ENCODE measurements at places on chromosomes 4 and X.

- DNase-seq: peak; percentile 61
Measured at GRCh38 chr4:187606581-187606980, 389.0 kb upstream of the ZFP42 start.

- DNase-seq: no peak
Measured at GRCh38 chrX:86845101-86845500, 672.5 kb upstream of the KLHL4 start.

DNA sequence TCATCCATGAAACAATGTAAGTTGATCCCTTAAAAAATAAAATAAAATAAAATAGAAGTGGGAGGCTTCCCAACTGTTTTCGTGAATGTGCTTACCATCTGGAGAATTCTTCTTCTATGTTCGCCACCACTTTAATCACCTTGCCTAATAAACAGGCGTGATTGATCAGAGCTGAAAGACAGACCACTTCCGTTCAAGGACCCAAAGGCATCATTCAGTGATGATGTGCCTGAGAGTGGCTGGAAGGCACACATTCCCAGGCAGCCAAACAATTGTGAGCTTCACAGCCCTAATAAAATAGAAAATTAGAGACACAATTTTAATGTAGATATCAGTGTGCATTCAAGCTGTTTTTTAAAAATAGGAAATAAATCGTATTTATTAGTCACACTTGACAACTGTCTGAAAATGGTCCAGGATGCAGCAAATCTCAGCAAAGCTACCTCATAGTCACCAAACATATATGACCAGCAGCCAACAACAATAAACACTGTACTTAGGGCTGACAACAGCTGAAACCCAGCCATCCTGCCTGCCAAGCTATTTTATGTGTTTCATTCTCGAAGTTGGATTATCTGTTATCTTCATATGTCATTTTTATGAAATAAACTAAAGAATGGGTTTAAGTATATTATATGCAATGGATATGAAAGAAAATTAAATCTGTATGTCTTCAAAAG, 163.2 kb upstream of the FAM9B start:
- no peak for DNase-seq

- DNase-seq: no peak
Measured at GRCh38 chr4:76200771-76201231, 12.8 kb downstream of the SCARB2 start.

DNA sequence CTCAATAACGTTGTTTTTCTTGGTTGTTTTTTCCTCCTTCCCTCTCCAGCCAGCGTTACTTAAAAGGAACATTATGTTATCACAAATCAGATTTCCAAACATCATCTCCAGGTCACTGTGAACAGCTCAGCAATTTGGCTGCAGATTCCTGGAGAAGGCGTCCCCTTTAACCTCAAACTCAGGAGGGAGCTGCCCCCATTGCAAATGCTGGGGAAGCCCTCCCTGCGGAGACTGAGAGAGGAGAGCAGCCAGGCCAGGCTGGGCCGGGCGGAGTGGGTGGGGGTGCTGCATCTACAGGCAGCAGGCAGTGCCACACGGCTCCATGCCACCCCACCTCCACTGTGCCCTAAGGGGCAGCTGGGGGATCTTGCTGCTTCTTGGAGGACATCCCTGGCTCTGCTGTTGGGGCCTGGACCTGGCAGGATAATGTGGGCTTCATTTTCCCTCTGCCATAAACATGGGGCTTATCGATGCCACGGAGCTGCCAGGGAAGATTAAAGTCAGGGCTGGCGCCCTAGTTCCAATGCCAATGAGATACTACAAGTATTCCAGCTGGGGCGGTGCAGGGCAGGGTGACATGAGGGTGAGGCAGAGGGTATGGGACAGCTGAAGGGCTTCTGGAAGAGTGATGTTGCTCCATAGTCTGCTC, 148.8 kb downstream of the PJA1 start:
- no peak for DNase-seq

DNA sequence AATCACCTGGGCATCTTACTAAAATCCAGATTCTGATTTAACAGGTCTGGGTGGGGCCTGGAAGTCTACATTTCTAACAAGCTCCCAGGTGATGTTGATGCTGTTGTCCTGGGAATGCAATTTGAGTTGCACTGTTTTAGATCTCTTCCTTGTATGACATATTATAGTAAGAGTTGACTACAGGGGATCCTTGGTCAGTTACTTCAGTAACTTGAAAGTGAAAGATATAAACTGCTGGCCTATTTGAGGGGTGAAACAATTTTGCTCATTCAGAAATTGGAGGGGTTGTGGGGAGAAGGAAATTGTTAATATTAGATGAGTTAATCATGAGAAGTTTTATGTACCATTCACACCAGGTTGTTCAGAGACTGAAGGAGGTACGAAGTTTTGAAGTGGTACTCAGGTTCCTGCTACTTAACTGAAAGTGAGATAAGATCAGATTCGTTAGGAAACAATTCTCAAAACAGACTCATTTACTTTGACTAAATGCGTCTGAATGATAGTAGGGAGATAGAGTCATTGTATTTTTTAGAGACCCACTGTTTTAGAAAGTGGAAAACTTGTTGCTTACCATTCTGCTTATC, 12.5 kb downstream of the SH2D1A start:
- no peak for DNase-seq

DNA sequence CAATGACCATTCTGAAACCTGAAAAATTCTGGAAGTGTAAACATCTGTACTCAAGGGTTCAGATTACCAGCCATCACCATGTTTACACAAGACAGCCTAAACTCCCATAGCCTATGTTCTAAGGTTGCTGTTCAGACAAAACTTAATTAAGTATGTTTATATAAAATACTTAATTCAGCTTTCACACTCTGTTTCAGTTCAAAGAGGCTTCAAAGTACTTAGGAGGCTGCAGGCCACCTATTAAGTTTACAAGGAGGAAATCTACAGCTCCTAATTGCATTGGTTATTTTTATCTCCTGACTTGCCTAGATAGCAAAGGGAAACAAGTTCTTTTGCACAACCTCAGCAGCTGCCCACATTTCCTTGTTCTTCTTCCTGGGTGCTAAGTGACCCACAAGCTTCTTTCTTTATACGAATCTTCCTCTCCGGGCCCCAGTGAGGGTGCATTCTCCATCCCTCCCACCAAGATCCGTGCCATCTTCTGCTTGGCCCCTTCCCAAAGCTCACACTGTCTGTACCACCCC, 2.0 kb downstream of the GAK start:
- DNase-seq: no peak

- no peak for DNase-seq
Measured at GRCh38 chrX:3697701-3698279, 15.7 kb downstream of the PRKX start.

- DNase-seq: no peak
Measured at GRCh38 chr4:171651071-171651470, 162.1 kb upstream of the GALNTL6 start.

DNA sequence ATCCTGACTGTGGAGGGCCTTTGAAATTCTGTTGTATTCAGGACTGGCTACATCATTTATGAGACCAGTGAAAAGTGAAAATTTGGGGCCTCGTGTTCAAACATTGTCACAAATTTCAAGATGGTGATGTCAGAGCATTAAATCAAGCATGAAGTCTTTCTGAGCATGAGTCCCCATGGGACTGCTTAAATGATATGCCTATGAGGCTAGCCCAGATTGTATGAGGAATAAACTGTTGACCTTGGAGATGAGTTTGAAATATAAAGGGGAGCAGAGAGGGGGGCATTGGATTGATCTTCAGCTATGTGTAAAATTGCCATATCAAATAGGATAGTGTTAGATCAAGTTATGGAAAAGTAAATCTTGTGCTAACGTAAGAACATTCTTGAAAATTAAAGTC, 230.0 kb downstream of the SPANXN3 start:
- no peak for DNase-seq

DNA sequence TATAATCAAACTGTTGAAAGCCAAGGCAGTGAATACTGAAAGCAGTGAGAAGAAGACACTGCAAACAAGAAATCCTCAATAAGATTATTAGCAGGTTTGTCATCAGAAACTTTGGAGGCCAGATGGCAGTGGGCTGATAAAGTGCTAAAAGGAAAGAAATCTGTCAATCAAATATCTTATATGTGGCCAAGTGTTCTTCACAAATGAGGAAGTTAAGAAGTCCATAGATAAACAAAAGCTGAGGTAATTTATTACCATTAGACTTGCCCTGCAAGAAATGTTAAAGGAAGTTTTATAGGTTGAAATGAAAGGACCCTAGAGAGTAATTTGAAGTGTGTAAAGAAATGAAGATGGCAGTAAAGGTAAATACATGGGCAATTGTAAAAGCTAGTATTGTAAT, 586.6 kb downstream of the RAPGEF2 start:
- no peak for DNase-seq

GRCh38 chr4:111952688-111953087, 192.6 kb upstream of the FAM241A start:
- no peak for DNase-seq

GRCh38 chr4:82839624-82840023, 41.0 kb upstream of the SCD5 start:
- no peak for DNase-seq

GRCh38 chrX:76538860-76539259, 111.3 kb downstream of the MAGEE1 start:
- no peak for DNase-seq

DNA sequence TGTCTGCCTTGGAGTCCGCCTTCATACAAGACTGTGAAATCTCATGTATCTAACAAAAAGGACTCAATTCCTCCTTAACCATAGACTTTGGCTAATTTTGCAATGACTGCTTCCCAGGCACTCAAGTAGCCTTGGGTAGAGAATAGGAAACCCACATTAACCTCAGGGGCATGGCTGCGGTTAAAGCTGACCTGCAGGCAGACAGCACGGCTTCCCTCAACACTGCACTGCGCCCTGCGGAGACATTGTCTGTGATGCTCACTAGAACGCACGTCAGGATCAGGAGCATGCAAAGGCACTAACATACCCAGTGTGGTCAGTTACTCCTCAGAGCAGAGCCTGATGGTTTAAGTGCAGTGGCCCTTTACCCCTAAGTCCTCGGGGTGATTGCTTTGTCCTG, 10.3 kb upstream of the GPR143 start:
- no peak for DNase-seq

- DNase-seq: no peak
Measured at GRCh38 chrX:11287505-11287904, 5.7 kb upstream of the AMELX start.

- no peak for DNase-seq
Measured at GRCh38 chrX:47218280-47218919, at the start of gene CDK16. Gene CDK16 (plus strand): TSS chrX:47218681. CDS start chrX:47223558, 4,877 bp downstream.

GRCh38 chr4:56575820-56576429, 70.3 kb downstream of the ARL9 start:
- DNase-seq: no peak

DNA sequence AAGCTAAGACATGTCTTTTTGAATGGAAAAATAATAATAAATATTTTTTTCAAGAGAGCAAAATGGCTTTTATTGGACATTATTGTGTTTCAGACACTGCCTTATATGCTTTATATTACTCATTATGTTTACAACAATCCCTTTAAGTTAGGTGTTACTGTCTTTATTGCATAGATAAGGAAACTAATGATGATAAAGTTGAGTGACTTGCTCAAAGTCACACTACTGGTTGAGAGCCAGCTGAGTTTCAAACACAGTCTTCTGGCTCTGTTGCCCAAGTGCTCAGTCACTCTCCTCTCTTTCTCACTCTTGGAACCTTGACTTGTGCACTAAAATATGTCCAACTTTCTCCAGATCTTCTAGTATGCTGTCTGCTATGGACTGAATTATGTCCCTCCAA, 71.5 kb upstream of the SLC39A8 start:
- no peak for DNase-seq

DNA sequence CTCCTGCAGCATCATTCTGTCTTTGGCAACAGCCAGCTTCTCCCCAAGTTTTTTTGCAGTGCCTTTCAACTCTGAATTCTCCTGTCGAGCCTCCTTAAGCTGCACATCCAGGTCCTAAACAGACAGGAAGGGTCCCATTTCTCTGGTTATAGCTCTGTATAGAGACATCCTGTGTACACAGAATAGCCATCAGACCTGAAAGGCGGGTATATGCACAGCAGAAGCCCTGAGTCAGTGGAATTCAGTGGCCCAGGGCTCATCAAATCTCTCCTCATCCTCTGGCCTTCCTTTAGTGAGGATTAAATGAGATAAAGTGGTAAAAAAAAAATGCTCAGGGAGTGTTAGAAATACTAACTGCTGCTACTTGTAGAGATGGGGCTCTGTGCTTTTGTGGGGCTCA, 73.8 kb downstream of the FAM184B start:
- no peak for DNase-seq

DNA sequence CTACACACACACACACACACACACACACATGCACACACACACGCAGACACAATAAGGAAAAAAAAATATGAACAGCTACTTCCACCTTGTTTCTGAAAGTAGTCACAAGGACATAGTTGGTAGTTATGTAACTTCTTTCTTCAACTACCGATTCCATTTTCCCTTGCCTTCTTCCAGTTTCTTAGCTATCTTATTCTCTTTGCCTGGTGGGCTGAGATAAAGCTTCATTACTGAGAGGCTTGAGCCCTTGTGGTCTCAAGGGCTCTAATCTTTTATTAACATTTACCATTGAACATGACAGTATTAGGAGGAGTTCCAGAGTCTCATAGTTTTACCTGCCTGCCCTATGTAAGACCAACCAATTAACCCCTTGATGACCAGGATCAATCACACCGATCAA, 8.9 kb upstream of the SMIM10 start:
- DNase-seq: no peak

- DNase-seq: no peak
Measured at GRCh38 chr4:135277980-135278315, 1076.4 kb upstream of the PABPC4L start.

- no peak for DNase-seq
Measured at GRCh38 chr4:107155366-107155765, 119.3 kb upstream of the DKK2 start.

DNA sequence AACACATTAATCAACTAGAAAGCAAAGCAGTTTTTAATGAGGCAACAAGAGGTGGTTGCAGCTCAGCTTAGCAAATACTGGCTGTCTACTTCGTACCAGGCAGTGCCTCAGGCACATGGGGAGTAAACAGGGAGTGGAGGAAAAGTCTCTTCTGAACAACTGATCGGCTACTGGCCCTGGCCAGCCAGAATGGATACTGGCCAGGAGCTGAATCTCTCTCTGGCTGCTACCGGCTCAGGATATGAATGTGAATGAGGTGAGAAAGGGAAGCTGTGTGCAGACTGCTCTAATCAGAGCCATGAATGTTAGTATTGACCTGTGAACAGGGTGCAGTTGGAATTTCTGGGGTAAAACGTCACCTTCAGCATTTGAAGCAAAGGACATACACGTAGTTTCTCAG, 77.3 kb downstream of the STK32B start:
- DNase-seq: no peak

GRCh38 chrX:68419975-68420374, 13.3 kb downstream of the OPHN1 start:
- DNase-seq: no peak

GRCh38 chr4:154332681-154333421, 158.7 kb downstream of the DCHS2 start:
- DNase-seq: no peak

- no peak for DNase-seq
Measured at GRCh38 chrX:38275615-38276014, 51.7 kb downstream of the RPGR start.
